ENCODE measurements at places on chromosomes 6 and 20. TPM values are rescaled to one million over a fixed set of nuclear protein-coding genes. Genes with fewer than 3 reads are reported as not detected.

Gene HCRTR2
- not detected for polyA plus RNA-seq

DNA sequence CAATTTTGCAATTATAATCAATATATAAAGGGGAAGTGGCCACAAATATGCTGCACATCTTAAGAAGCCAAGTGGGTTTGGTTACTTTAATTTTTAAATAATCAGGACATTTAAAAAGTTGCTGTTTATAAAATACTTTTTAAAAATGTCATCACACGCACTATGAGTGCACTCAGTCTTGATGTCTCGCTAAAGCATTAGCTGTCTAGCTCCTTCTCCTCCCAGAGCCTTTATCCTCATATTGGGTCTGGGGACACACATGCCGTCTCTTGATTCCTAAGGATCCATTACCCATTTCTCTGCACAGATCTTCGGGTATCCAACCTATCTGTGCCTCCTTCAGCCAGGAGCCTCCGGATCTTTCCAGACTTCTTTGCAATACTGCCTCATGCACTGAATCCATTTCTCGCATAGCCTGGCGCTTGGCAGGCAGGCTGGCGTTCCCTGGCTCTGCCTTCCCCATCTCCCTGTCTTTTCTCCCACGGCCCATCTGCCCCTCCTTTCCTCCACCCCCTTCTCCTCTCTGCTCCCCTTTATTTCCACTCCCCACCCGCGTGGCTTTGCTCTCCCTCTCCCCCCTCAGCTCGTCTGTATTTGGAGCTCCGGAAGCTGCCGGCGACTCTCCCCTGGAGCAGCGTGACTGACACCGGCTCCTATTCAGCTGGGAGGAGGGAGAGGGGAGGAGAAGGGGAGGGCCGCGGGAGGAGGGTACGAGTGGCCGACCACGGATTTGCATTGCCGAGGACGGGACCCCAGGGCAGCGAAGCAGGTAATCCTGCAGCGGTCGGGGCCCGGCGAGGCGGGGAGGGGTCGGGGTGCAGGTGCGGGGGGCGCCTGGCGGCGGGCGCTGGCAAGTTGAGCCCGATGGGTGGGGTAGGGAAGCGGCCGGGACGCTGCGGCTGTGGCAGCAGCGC lies at the start of gene CAP2:
TSS of gene CAP2 (plus strand) at position 618 of the 914 bp plus-strand sequence. CDS start 27,961 bp downstream, outside the sequence.
- no peak for DNase-seq

- DNase-seq = no peak
Observed at GRCh38 chr6:87944541-87944954, 103.1 kb upstream of the SPACA1 start.

GRCh38 chr20:64159711-64160110 lies 4.5 kb upstream of the MYT1 start:
- DNase-seq = no peak

- no peak for DNase-seq
Observed at GRCh38 chr6:85008296-85009009, 244.1 kb upstream of the TBX18 start.

Gene ELOVL4
- not detected for polyA plus RNA-seq

DNA sequence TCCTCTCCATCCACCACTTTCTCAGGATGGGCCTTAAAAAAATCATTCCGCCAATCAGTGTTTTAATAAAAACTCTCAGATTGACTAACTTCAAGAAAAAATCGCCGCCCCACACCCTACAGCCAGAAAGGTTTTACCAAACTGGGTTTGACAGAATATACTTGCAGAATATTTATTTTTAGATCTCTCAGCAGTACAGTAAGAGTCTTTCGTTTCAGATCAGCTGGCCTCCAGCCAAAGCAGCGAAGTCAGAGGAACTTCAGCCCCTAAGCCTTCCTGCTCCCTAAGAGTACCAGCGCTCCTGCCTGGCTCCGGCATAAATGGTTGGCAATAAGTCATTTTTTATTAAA lies 24.7 kb downstream of the TBC1D7 start:
- DNase-seq = no peak

DNA sequence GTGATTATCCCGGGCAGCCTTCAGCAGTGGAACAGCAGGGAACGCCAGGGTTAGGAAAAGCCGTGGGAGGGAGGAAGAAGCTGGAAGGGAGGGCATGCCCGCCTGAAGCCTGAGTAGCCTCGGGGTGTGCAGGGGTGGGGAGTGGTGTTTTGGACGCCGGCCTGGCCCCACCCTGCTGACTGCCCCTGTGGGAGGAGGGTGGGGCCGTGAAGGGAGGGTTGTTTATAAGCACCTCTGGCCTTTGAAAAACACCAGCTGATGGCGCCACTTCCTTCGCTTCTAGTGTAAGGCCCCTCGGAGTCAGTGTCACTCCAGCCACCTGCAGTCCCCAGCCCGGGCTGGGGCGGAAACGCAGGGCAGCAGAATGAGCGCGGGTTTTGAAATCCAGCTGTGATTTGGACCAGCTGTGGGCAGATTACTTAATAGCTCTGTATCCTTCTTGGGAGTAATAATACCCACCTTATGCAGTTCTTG lies 52.8 kb upstream of the BMP6 start:
- DNase-seq = no peak

Gene SEL1L2
- polyA plus RNA-seq = not detected

GRCh38 chr6:23349521-23350147 lies 776.4 kb upstream of the NRSN1 start:
- no peak for DNase-seq

DNA sequence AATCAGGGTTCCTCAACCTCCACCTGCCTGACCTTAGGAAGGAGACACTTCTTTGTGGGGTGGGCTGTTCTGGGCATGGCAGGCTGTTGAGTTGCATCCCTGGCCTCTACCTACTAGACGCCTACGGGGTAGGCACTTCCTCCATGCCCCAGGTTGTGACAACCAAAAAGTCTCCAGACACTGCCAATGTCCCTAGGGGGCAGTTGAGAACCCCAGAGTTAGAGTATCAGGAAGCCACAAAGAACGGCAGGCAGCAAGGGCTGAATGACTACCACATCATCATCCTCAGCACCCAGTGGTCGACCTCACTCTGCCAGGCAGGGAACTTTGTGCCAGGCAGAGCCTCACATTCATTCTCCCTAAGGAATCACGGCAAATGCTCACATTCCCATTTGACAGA lies 21.5 kb downstream of the PMEPA1 start:
- no peak for DNase-seq

DNA sequence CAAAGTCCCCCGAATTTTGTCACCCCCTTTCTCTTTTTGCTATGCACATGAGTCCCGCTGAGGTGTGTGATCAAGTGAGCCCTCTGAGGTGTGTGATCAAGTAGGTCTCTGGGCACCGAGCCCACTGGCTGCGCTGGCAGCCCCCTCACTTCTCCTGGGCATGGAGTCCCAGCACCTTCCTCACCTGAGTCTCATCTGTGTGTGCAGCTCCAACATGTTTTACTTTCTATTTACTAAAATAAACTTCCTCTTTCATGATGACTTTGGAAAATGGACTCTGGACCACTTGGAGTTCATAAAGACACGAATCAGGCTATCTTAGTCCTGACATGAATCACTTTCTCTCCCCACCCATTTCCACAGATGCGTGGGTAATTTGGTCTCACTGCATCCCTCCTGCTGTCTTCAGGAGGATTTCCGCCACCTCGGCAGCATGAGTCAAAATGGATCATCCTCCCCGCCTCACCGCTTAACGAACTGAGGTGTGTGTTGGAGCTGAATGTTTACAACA lies 39.8 kb downstream of the PRDM1 start:
- DNase-seq = no peak

Data from immature natural killer cell (primary cell).